ENCODE measurements at places on chromosomes 3 and 15. TPM values are rescaled to one million over a fixed set of nuclear protein-coding genes. Genes with fewer than 3 reads are reported as not detected.

LTF gene
- total RNA-seq: not detected

ISG20 gene
- 43.0 TPM for total RNA-seq

PXYLP1 gene
- total RNA-seq: 9.9 TPM

GOLGA8T gene
- 2.0 TPM for total RNA-seq

LMCD1 gene
- total RNA-seq: 69.9 TPM

WDR93 gene
- 0.18 TPM for total RNA-seq
